Stimulated activated CD4-positive, alpha-beta T cell treated with anti-CD3 and anti-CD28 coated beads, TNF-alpha, amount 100 ng/mL, for 4 hours (primary cell): ENCODE measurements at places on chromosomes 6 and 20.

DNA sequence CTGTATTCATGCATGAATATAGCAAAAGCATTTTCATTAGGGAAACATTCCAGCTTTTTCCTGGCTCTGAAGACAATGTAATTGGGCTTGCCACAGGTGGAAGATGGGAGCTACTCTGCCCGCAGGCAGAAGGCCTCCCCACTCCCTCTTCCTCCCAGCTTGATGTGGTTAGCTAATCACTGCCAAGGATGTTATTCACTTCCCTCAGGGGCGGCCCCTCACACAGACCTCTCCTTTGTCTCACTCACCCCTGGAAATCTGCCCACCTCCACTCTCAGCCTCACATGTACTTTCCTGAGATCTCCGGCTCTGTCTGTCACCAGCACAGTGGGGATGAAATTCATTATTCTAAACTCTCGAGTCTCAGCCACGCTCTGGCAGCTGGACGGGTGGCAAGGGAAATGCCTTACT lies 100.7 kb downstream of the ANKRD60 start:
- no peak for DNase-seq

DNA sequence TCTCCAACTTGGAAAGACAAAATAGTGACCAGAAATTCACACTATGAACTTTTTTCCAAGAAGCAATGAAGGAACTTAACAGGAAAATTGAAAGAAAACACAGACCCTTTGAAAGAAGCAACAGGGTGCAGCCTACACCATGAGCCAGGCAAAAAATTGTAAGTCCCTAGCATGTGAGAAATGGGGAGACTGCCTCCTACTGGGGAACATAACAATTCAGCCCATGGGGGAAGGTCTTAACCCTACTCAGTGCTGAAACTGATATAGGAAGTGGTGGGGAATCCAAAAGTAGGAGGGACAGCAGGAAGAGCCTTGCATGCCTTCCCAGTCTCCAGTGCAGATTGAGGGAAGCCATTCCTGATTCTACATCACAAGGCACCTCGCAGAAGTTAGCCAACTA lies 235.1 kb upstream of the UFL1 start:
- DNase-seq = no peak

GRCh38 chr6:75204217-75204958 lies 1.5 kb downstream of the COL12A1 start:
- no peak for DNase-seq

GRCh38 chr6:42249279-42249678 lies 31.6 kb upstream of the MRPS10 start:
- no peak for DNase-seq

- no peak for DNase-seq
These were observed 4.0 kb downstream of the ZBTB2 start for GRCh38 chr6:151387175-151387970.

DNA sequence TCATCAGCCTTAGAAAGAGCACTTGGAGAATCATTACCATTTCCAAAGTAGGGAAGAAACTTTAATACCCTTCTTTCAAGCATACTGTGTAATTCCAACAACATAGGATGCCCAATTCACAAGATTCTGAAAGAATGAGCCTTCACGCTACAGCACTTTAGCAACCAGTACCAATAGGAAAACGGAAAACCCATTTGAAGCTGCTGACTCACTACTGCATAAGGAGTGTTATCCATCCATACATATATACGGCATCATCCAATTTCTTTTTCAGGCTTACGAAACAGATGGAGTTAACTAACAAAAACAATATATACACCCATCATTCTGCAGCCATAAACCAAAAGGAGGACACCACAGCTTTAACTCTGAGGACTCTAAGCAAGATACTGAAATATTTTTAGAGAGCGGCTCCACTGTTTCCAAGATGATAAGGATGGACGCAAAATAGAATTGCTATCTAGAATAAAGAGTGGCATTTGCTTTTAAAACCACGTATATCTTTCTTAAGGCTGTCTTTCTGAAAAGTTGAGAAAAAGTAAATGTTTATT lies 24.9 kb downstream of the FYN start:
- no peak for DNase-seq

DNA sequence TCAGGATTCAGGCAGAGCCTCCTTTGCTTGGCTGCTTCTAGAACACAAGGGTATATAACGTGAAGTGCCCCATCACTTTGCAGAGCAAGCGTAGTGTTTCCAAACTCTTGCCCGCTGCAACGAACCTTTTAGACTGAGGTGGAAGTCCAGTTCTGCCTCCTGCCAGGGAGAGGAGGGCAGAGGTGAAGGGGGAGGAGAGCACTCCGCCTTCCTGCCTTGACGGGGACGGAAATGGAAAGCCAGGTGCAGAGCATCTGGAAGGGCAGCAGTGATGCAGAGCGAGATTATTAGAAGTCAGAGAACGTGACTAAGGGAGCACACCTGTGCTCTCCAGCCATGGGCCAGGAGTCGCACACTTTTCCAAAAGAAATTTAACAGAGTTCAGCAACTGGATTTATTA lies 63.4 kb downstream of the RREB1 start:
- DNase-seq = no peak

- DNase-seq = no peak
These were observed 57.3 kb downstream of the EYA2 start for GRCh38 chr20:46951840-46952497.

DNA sequence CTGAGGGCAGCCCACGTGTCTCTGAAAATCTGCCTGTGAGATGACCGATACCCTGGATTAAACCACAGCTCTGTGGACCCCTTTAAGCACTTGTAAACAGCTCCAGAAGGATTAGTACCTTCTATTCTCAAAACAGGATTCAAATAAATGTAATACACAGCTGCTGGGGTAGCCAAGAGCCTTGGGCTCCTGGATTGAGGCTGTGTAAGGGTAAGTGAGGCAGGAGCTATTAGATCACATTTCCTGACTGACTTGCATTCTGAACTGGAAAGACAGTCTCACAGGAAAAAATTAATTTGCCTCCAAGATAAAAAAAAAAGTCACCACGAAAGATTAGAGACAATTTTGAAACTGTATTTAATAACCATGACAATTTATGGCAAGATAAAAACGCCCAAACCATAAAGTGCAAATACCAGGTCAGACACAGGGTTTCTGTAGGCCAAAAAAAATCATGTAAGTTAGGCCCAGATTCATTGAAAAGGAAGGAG lies 78.0 kb downstream of the TRMT11 start:
- DNase-seq = no peak

- DNase-seq = no peak
These were observed 125.4 kb downstream of the HIVEP1 start for GRCh38 chr6:12137480-12137879.

DNA sequence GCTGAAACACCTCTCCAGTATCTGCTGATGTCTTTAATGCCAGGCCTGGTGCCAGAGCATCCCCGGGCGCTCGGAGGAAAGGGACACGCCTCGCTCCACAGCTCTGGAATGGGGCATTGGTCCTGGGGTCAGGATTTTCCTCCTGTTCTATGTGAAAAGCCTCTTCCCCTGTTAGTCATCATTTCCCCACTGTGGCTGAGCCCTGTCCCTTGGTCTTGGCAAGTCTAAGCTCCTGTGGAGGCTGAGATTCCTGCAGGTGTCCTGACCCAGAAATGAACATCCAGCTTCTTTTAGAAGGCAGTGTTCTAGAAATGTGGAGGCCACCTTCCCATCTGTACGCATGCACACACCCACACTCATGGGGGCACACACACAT lies 19.4 kb downstream of the SYNDIG1 start:
- no peak for DNase-seq

GRCh38 chr6:158597565-158597964 lies 37.7 kb downstream of the TMEM181 start:
- DNase-seq = no peak

DNA sequence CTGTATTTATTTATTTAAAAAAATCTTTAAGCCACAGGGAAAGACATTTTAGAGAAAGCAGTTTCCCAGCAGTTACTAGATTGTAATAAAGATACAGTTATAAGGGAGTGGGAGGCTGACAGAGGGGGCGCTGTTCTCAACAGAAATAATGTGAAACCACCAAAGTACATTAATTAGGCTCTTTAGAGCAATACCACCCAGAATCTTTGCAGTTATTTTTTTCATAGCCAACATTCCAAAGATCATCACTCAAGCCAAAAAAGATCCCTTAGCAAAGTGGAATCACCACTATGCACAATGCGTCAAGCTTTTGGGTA lies 331.3 kb upstream of the DEFB112 start:
- no peak for DNase-seq

DNA sequence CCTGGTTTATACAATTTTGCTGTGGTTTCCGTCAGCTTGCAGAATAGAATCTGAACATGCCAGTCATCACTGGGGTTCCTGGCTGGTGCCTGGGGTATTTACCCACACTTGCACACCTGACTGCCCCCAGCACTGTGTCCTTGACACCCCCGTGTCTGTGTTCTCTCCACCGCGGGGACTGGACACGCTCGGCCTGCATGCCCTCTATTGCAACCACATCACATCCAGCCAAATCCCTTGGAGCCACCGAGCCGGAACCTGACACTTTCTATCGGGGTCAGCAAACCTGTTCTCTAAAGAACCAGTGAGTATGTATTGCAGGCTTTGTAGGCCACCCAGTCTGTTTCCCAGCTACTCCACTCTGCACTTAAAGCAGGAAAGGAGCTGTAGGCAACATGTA lies 527.5 kb downstream of the PRKN start:
- no peak for DNase-seq

DNA sequence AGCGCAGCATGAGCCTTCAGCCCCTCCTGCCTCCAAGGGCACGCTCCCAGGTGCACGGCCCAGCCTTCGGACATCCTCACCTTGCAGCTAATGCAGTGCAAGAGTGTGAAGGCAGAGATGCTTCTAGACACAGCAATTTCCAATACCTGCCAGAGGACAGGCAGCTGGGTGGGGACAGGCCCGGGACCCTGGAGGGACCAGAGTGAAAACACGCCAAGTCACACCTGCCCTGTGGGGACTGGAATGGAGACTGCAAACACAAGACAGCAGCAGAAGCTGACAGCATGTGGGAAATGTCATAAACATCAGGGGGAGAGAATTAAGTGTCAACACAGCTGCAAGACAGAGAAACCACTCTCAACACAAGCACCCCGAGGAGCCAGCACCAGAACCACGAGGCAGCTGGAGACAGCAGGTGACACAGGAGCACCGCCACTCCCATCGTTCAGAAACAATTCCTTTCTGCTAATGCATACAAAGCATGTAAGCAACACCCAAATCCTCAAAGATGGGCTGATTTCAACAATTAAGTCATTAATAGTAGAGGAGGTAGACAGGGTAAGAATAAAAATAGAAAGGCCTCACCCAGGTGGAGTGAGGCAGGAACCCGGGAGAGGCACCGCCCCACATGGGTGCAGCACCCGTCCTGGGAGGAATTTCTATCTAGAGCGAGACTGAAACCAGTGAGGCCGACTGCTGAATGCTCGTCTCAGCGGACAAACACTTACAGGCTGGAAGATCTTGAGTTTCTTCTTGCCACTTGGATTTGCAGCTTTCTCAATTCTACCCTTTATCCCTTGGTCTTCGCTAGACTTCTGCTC lies 17.1 kb downstream of the DIDO1 start:
- DNase-seq = no peak

- no peak for DNase-seq
These were observed 85.3 kb downstream of the TRMT6 start for GRCh38 chr20:5864873-5865587.

GRCh38 chr20:13545790-13546189 lies 92.9 kb downstream of the TASP1 start:
- no peak for DNase-seq

DNA sequence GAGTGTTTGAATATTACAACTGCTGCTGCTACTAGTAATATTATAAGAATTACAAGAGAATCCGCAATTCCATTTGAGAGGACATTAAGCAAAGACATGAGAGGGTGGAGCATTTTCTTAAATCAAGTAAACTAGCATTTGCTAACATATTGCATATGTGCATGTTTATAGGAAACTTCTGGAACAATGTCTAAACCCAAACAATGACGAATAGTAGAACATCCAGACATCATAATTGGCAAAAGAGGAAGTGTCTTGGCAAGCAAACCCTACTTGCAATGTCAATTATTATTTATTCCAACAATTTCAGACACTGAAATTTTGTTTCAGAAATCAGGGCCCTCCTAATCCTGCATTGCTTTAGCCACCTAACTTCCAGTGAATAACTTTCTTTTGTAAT lies 1155.3 kb upstream of the GJE1 start:
- no peak for DNase-seq

DNA sequence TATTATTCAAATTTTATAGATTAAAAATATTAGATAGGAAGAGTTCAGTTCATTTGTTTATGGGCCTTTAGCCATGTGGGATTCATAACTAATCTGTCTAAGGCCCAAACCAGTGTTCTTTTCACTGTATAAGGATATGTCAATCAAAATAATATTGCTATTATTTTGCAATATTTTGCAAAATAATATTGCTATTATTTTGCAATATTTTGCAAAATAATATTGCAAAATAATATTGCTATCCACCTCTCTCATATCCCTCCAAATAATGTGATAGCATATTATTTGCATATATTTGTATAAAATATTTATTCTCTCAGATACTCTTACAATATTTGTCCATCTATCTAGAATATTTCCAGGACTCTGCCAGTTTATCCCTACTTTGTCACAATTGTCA lies 595.3 kb upstream of the PTCHD4 start:
- no peak for DNase-seq

GRCh38 chr20:57346477-57346876 lies 4.6 kb upstream of the RAE1 start:
- peak; percentile 45 for DNase-seq

DNA sequence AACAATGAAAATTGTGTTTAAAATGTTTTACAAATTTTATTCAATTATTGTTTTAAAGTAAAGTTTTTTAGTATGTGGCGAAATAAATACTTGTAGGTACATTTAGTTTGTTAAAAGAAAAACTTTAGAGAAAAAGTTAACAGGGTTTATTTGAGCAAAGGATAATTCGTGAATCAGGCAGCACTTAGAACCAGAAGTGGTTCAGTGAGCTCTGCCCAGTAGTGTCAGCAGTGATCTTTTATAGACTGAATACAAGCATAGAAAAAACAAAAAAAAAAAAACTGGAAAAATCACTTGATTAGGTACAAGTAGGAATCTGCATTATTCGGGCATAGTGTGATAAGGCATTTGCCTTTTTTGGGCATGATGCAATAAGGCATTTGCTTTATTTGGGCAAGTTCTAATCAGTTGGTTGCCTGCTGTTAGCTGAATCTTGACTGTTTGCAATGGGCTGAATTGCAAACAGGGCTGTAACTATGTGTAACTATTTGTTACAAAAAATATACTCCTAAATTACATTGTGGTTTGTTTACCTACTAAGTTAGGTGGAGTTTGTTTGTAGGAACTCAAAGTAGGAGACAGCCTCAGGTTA lies 122.9 kb upstream of the MMS22L start:
- DNase-seq = no peak
